ENCODE measurements at places on chromosomes 12 and 14.

DNA sequence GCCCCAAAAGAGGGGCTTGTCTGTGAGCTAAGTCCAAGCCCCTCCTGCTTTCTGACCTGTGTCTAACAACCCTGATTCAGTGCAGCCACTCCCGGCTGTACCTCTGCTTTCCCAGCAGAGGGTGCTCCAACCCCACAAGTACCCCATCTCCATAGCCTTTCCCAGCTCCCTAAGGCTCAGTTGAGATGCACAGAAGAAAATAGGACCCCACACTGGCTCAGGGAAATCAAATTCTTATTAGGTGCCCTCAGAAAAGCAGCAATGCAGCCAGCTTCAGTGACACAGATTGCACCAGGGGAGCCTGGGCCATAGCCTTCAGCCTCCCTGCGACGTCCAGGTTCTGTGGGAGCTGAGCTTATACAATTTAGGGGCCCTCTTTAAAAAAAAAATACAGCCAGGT lies 49.9 kb downstream of the LRRC74A start:
- ATAC-seq: no peak

DNA sequence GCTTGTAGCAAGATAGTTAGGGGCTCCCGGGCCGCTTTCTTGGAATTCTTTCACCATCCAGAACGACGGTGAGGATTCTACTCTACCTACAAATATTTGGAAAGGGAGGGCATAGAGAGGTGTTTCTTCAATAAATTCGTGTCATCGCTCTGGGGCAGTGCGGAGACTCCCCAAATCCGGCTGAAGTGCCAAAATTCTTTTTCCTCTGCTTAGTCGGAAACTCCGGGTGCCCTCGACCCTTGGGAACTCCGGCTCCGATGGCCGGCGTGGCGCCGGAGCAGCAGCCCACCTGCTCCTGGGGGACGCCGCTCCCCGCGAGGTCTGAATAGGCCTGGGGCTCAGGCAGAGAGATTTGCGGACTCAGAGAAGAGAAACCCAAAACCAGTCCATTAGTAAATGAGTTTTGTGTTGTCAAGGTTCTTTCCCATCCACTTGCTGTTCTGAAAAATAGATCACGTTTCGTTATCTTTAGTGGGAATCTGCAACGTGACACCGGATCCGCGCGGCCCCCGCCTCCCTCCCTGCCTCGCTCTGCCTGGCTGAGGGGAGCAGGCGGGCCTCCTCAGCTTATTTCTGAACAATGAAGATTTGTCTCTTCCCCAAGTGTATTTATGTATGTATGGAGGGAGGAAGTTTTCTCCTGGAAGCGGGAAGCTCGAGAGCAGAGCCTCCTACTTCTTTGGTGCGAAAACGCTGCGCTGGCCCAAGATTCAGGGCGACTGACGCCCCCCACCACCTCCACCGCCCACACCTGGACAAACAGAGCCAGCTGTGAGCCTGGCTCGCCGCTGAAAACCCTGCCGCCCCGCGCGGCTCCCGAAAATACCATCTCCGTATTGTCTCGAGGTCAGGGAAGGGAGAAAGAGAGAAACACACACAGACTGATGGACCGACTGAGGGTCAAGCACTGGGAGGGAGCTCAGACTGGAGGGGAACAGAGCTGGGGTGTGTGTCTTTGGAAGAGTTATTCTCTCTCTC lies 3.7 kb upstream of the SIX1 start:
- ATAC-seq: no peak

DNA sequence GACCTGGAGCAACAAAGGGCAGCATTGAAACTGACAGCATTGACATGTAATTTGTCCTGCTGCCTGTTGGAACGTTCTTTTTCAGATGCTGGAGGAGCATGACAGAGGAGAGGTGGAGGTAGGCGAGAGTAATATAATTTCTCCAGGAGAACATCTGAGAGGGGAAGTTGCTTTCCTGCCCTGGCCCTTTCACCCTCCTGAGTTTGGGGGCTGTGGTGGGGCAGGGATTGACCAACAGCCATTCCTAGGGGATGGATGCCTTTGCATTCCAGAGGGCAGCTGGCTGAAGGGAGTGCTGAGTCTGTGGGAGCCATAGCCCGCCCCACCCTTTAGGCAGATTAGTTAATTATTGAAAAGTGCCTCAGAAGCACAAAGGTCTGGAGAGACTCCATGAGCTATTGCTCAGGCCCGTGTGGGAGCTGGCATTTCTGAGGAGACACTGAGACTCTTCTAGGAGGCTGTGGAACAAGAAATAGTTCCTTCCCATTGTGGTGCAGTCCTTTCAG lies 73.5 kb downstream of the ARF6 start:
- ATAC-seq: no peak

GRCh38 chr12:57837864-57838562 lies 8.5 kb downstream of the CTDSP2 start:
- peak; percentile 29 for ATAC-seq

GRCh38 chr12:132669166-132669879 lies 17.8 kb downstream of the POLE start:
- no peak for ATAC-seq

All from activated CD4-positive, CD25-positive, alpha-beta regulatory T cell treated with anti-CD3 and anti-CD28 coated beads, Interleukin-2, amount 50 U/mL, for 24 hours (primary cell).